ENCODE measurements at places on chromosomes 3 and 15.

GRCh38 chr3:63639806-63640205 lies 12.7 kb upstream of the SNTN start:
- no peak for DNase-seq

DNA sequence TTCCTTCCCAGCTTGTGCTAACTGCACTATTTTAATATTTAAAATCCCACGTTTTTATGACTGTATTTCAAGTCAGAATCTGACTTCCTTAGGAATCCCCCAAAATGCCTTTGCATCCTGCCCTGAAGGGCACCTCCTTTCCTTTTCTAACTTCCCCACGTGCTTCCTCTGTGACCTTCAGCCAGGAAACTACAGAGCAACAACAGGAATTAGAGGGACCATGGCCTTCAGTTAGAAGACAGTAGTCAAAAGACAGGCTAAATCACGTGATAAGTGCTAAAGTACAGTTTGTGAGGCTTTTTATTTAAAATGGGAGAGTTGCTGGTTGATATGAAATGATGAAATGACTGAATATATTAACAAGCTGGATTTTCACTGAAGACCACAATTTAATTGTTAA lies 11.8 kb upstream of the ABHD10 start:
- DNase-seq: no peak

DNA sequence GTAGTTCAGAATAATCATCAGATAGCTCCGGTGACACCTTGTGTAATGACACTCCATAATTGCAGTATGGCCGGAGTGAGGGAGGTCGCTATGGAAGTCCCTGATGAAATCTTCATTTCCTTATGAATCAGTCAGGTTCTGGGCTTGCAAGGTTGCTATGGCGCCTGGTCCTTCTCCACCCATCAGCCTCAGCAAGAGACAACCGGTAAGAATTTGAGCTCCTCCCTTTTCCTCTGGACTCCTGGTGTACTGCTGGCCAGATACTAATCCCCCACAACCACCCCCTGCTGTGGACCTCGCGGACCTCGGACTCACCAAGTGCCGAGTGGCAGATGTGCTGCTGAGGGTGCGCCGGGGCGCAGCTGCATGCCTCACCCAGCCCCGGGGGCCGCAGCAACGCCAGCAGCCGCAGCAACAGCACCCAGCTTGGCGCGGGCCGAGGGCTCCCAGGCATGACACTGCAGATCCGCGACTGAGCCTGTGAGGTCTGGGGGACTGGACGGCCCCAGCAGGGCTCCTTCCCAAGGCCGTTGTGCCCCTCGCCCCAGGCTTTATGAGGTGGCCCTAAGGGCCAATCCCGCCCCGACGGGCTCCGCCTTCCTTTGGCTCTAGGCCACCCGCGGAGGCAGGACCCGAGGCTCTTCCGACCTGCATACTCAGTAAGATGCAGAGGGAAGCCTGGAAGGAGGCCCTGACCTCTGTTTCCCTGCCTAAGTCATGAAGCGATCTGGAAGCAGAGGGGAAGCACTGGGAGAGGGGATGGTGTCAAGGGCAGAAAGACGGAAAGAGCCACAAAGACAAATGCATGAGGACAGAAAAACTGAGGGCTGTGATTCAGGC lies at the start of gene TIMP4:
Gene TIMP4 (minus strand): TSS at position 526 of the 840 bp plus-strand sequence. CDS start 72 bp downstream, at position 454.
- DNase-seq: no peak

DNA sequence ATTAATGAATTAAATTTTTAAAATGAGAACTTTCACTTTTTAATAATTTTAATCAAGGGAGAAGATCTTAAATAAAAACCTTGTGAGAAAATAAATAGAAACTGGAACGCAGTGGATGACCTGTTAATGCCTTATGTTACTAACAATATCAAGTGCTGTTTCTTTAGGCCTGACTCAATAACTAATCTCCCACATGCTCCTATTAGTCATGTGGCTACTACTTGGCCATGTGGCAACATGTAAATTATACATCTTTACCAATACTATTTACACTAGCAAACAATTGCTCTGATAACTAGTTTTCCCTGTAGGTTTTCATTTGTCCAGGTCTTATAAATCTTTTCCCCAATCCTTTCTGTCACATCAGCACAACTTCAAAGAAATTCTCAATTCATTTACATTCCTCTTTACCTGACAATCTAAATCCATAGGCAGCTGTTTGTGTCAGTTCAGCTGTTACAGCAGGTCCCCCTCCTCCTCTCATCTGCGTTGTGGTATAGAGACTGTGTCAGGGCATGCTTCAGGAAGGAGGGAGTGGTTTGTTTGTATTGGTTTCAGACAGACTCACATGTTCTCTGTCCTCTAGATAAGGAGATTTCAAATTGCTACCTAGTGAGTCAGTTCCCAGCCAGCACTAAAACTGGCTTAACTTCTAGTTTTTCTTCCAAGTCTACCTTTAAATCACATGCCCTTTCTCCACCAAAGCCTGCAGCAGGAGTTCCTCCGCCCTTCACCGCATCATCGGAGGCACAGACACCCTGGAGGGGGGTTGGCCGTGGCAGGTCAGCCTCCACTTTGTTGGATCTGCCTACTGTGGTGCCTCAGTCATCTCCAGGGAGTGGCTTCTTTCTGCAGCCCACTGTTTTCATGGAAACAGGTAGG lies 11.3 kb upstream of the C3orf52 start:
- DNase-seq: no peak

GRCh38 chr15:53829471-53829870 lies 70.0 kb upstream of the WDR72 start:
- DNase-seq: no peak

DNA sequence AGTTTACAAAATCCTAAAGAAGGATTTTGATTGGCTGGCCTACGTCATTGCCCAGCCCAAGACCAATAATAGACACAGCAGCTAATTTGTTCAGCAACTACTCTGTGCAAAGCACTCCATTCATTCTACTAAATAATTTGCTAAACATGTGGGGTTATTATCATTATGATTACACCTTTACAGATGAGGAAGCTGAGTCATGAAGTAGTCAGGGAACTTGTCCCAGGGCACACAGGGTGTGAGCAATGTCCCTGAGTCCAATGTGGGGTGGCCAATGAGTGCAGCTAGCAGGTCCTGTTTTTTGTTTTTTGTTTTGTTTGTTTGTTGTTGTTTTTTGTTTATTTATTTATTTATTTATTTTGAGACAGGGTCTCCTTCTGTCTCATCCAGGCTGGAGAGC lies 183.6 kb downstream of the ABHD5 start:
- DNase-seq: no peak

DNA sequence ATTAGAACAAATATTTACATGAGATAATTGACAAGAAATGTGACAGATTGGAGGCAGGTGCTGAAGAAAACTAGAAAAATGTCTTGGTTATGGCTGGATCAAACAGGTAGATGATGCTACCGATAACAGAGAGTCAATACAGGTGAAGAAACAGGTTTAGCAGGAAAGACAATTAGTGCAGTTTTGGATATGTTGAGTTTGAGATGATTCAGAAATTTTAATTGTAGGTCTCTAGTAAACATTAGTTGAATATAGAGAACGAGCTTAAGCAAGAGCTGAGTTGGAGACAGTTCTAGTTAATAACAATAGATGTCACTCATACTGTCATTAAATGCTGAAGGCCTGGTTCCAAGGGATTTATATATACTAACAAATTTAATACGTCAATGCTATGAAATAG lies 524.4 kb downstream of the NSUN3 start:
- no peak for DNase-seq

- no peak for DNase-seq
These were observed 102.2 kb downstream of the ABHD5 start for GRCh38 chr3:43792904-43793303.

- no peak for DNase-seq
These were observed 107.9 kb downstream of the ATG7 start for GRCh38 chr3:11379824-11380701.

DNA sequence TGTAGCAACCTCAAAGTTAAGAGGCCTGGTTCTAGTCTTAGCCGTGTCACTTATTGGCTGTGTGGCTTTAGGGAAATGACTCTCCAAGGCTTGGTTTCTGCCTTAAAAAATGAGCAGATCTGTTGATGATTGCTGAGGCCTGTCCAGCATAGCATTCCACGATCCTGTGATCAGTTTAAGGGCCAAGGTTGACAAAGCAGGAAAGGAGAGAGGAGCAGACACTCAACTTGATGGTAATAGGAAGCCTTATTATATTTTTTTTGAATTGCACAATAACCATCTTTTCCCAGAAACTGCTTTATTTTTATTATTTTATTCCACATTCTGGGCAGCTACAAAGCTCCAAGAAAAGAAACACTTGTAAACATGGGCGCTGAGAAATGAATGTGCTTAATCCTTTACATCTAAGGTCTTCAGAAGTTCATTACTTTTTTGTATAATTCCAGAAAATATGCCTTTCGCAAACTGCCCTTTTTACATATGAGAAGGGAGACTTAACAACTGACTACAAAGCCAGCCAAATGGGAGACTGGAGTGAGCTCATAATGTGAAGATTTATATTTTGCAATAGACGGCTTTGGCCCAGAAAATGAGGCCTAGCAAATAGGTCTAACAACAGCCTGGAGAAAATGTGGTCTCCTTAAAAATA lies 241.0 kb downstream of the ATP8B4 start:
- no peak for DNase-seq

GRCh38 chr15:72197460-72198355 lies at the start of gene GRAMD2A:
TSS of gene GRAMD2A (minus strand) at chr15:72197787.
- DNase-seq: no peak

DNA sequence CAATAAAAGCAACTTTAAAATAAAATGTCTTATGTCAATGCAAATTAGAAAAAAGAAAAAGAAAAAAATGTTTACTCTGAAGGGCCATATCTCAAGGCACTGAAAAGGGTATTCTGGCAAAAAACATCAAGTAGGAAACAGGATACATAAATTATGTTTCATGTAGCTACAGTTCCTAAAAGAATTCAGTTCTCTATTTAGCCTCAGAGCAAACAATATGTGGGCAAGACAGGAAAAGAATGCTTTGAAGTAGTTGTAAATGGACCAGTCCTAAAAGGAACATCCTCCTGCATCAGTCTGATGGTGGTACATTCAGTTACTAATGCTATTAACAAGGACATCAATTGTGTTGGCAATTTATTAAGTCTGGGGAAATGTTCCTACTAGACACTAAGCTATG lies 8.1 kb downstream of the COMMD2 start:
- DNase-seq: no peak

DNA sequence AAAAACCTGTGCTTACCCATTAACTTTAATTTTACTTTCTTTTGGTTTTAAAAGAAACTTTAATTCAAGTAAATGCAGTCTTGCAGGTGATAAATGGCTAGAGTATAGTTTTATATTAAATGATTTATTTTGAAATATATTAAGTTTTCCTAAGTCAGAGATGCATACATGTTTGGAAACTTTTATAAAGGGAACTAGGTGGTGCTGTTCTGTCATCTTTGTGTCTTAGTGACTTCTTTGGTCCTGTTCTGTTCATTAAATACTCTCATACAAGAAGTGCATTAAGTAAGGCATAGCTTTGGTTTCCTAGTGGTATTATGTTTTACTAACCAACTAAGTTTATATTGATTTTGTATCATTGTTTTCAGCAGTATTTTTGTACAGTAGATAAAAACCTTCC lies 15.6 kb downstream of the CADM2 start:
- DNase-seq: no peak

- no peak for DNase-seq
These were observed 54.5 kb downstream of the NEK11 start for GRCh38 chr3:131081224-131081623.

GRCh38 chr15:60667925-60668324 lies 189.0 kb upstream of the ICE2 start:
- no peak for DNase-seq

- no peak for DNase-seq
These were observed 609.5 kb upstream of the UBE2E2 start for GRCh38 chr3:22593638-22594037.

DNA sequence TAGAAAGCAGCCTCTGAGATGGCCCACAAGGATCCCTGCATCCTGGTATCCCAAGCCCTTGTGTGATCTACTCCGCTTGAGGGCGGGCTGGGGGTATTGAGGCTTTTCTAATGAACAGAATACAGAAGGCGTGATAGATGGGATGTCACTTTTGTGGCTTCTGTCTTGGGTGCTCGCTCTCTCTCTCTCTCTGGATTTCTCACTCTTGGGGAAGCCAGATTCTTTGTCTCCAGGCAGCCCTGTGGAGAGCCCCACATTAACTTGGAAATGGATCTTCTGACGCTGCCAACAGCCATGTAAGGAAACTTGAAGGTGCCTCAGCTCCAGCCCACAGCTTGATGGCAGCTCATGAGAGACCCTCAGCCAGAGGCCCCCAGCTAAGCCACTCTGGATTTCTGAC lies 26.9 kb upstream of the SEC62 start:
- no peak for DNase-seq
